ENCODE measurements at places on chromosomes 3 and 15. TPM values are rescaled to one million over a fixed set of nuclear protein-coding genes. Genes with fewer than 3 reads are reported as not detected.

Gene CLDN16
- 1.8 TPM for polyA plus RNA-seq

Gene GOLGA8R
- 3.8 TPM for polyA plus RNA-seq

Gene SH2D7
- polyA plus RNA-seq, result 0.33 TPM

Gene ZNF660
- 8.8 TPM for polyA plus RNA-seq

Gene ZBED2
- polyA plus RNA-seq, result 0.36 TPM

DNA sequence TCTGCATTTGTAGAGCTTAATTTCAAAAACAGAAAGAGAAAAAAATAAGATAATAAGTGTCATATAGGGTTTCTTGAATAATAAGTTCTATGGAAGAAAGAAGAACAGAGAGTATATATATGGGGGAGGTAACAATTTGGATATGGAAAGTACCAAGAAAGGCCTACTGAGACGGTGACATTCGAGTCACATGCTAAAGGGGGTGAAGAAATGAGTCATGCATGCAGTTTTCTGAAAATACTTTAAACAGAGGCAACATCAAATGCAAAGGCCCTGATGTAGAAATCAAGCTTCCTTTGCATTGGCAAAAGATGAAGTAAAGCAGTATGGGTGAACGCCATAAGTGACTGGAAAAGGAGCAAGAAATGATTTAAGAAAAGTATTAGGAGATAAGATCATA is 371.6 kb upstream of the ZNF385D start:
- DNase-seq, result no peak

DNA sequence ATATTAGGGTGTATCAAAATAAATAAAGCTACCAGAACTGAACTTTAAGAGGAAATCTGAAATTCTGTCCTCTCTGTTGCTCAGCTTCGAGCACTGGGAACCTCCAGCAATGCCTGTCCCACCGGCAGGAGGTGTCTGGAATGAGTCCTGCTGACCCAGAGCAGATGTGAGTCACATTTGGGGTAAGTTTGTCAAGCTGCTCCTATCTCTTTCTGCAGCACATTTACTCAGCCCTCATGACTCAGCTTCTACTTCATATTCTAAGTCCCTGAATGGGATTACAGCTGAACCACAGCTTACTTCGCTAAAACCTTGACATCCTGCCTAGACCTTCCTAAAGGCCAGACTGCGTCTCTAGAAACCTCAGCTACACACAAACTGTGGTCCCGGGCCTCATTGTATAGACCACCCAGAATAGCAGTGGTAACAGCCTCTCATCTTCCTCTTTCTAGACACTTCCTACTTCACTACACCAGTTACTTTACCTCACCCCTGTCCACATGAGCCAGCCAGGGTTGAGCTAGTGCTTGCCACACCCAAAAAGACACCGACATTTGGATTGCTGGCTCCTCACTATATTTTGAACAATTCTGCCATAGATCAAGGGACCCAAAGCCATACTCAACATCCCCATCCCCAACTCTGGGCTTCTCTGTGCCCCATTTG is 109.6 kb upstream of the TMCO5A start:
- no peak for DNase-seq

- DNase-seq, result no peak
Measured at GRCh38 chr3:19945534-19945933, 1.4 kb upstream of the RAB5A start.

DNA sequence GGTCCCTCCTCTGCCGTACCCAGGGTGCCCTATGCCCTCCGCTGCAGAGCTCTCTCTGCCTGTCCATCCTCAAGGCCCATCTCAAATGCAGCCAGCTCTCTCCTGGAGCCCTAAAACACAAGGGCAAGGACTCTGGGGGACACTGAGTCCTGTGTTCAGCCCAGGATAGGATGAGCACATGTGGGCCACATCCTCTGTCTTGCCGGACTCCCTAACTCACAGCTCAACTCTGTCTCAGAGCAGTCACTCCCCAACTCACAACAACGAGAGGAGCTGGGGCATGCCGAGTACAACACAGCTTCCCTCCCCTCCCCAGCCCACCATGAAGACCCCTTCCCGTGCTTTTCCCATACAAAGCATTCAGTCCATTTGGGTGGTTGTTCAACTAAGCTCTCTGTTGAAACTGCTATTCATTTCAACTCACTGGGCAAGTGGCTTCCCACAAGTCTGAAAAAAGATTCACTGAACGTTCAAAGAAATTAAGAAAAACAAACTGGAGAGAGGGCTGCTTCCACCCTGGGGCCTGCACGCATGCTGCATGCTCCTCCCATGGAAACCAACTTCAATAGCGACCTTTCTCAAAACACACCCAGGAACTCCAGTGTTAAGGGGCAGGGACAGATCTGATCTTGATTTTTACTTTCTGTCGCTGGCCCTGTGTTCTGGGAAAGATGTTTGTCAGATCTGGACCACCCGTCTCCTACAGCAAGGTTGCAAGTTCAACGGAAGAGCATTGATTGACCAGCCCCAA is 124.3 kb upstream of the IGF1R start:
- no peak for DNase-seq

DNA sequence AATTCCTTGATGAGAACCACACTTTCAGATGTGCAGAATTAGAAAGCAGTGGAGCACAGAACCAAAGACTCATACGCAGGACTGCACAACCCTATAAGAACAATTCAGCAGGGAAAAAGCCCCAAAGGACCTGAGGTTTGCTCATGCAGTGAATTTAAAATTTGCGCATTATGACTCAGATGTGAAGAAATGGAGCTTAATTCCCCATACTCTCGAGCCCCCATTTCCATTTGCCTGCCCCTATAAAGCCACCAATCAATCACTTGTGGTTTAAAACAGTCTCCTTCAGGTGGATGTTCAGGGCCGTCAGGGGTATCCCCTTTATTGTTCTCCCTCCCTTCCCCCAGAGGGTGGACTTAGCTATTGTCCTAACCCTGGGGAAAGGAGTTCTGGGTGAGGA is 221.2 kb downstream of the IGSF11 start:
- no peak for DNase-seq

DNA sequence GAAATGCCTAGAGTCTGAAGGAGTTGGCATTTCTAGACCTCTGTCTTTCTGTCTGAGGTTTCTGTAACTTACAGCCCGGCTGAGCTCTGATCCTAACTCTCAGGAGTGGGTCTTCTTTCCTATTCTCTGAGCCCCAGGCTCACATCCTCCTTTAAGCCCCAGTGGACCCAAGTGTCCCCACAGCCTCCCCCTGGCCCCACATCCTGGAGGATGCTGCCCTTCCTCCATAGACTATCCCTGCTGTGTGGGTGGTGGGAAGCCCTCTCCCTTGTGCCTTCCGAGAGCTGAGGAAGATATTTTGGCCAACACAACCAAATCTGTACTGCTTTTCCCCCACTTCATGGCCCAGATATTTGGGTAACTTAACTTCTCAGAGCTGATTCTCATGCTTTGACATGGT is 151.3 kb downstream of the LRTM1 start:
- DNase-seq, result no peak

- no peak for DNase-seq
Measured at GRCh38 chr15:57609805-57610529, 18.3 kb downstream of the MYZAP start.

- DNase-seq, result no peak
Measured at GRCh38 chr3:186949281-186949982, 19.1 kb downstream of the ST6GAL1 start.

GRCh38 chr3:118400886-118401285 is 633.8 kb downstream of the IGSF11 start:
- DNase-seq, result no peak

GRCh38 chr15:29825227-29825626 is 3.0 kb upstream of the TJP1 start:
- DNase-seq, result no peak

GRCh38 chr15:83983634-83984458 is 251.7 kb upstream of the GOLGA6L4 start:
- DNase-seq, result no peak

DNA sequence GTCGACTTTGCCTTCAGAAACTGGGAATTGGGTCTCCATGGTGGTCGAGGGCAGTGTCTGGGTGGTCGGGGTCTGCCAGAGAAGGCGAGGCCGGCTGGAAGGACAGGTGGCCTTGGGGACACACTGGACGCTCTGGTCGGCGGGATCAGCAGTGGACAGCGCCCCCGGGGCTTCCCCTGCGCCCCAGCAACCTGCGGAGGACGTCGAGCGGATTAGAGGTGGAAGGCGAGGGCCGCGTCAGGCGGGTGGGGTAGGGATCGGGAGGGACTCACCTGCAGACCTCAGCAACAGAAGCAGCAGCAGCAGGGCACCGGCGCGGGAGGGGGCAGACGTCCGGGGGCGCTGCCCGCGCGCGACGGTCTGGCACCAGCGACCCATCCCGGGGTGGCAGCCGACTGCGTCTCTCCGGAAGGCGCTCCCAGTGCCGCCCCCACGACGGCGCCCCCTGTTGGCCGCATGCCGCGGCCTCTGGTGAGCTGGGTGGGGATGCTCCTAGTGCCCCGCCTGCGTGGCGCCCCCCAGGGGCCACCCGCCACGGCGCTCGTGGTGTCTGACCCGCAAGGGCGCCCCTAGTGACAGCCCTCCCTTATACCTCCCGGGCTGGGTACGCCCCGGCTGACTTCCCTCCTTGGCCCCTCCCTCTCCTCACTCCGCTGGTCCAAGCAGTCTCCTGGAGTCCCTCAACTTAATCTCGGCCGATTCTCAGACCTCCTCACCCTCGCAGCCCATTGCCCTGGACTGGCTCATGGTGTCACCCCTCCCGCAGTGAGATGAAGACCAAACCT is at the start of gene PRSS50:
Gene PRSS50 (minus strand): TSS at position 423 of the 785 bp plus-strand sequence. CDS start 45 bp downstream, at position 378.
- no peak for DNase-seq

DNA sequence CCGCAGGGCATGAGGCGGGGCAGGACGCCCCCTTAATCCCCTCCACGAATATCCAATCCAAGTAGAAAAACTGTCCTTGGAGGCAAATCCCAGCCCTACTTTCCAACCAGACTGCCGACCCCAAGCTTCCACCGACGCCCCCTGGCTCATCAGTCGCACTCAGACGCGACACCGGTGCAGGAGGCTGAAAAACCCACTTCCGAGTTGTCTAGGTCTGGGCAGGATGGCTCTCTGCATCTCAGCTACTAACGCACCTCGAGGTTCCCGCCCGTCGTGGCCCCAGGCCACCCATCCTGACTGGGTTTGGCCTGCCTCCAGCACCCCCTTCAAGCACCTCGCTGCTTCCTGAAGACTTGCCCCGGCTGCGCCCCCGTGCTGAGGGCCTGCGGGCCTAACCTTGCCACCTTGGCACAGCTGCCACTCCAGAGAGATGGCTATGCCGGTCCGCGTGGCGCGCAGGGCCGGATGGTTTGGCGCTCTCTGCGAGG is 15.5 kb downstream of the RGMA start:
- no peak for DNase-seq
